ENCODE measurements at places on chromosomes 4 and X.
A peak's percentile ranks its signal among the peaks of the same experiment; 100 is the strongest.

- DNase-seq: no peak
These were observed 72.9 kb upstream of the ENOX2 start for GRCh38 chrX:130975947-130976346.

DNA sequence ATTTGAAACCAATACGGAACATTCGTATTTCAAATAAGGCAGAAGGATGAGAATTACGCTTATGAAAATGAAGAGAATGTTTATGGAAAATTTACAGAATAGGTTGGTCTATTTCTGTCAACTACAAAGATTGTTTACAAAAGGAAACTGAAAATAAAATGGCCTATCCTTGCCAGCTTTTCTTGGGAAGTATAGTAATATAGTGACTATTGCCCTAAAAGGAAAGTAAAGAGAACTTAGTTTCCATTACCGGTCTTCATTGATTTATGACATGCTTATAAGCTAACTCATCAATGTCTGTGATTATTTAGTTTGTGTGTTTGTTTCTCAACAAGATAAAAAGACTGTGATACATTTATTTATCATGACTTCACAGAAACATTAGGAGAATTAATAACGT is 2.9 kb upstream of the SPRY1 start:
- DNase-seq: no peak

GRCh38 chrX:65528293-65528692 is 6.3 kb downstream of the LAS1L start:
- no peak for DNase-seq

DNA sequence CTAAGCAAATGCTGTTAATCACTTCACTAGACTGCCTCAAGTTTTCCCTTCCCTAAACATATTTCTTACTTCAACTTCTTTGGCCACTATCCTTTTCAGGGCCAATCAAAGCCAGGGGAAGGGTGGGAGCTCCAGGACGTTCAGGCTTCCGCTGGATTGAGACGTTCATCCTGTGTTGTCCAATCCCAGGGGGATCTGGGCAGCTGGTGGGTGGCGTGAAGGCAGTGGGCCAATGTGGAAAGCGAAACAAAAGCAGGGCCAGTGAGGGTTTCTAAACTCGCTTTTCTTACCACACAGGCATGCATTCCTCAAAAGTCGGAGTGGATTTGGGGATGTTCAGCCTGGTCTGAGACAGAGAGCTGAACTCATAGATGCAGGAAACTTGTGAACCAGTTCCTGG is 7.6 kb downstream of the CXCL13 start:
- no peak for DNase-seq

DNA sequence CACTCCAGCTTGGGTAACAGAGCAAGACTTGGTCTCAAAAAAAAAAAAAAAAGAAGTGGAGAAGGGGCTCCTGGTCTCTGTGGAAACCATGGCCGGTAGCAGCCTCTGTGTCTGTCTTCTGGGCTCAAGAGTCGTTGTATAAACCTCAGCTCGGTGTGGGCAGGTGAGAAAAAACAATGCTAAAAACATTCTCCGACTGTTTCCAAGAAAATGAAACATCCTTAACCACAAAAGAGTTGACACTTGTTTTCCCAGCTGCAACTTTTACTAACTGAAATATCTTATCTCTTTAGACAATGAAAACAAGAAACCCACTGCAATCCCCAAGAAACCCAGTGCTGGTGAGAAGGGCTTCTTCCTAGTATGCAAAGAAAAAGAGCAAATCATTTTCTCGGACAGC is 26.2 kb downstream of the CD99 start:
- DNase-seq: no peak

- DNase-seq: no peak
These were observed 48.6 kb downstream of the VEGFC start for GRCh38 chr4:176744091-176744490.

DNA sequence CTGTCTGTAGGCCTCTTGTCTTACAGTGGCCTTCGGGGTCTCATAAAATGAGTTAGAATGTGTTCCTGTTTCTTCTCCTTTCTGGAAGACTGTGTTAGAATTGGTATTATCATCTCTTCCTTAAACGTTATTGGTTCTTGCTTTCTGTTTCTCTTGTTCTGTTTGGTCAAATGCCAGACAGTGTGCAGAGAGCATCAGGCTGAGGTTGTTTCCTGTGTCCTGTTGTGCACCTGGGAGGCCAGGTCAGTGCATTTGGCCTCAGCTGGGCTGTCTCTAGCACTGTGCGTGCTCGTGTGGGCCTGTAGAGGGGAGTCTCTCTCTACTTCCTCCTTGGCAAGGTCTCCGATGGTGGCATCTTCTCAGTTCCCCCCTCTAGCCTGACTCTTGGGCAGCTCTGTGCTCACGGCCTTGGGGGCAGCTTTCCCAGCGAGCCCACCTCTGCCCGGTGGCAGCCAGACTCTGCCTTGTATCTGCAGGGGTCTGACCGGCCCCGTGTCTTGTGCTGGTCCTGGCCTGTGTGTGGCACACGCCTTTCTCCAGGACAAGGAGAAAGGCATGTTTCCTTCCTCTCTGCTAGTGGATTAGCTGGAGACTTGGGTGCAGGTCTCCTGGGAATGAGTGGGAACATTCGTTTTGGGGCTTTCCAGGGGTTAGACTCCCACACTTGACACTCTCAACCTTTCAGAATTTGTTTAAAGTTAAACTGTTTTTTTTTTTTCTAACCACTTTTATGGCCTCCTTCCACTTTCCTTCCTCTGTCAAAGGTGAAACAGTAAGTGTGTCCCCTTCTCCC is 62.3 kb downstream of the FAM193A start:
- DNase-seq: no peak

GRCh38 chr4:120843849-120844527 is 78.5 kb downstream of the PRDM5 start:
- no peak for DNase-seq

GRCh38 chr4:126004941-126005340 is 690.2 kb downstream of the FAT4 start:
- no peak for DNase-seq

GRCh38 chr4:2714061-2714770 is 41.9 kb downstream of the TNIP2 start:
- peak; percentile 19 for DNase-seq

DNA sequence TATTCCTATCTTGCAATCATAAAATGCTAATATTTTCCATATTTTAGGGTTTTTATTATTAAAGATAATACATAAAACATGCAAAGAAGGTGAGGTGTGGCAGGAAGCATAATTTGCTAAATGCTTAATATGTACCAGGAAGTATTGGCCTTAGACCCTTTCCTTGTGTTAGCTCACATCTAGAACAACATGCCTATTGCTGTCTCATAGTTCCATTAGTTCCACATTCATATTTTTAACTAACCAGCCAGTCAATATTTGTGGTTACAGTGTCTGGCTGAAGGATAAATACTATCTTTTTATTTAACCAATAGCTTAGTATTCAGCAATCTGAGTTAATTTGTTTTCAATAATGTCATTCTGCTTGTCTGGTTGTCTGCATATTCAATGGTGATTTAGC is 432.6 kb downstream of the INPP4B start:
- DNase-seq: no peak

DNA sequence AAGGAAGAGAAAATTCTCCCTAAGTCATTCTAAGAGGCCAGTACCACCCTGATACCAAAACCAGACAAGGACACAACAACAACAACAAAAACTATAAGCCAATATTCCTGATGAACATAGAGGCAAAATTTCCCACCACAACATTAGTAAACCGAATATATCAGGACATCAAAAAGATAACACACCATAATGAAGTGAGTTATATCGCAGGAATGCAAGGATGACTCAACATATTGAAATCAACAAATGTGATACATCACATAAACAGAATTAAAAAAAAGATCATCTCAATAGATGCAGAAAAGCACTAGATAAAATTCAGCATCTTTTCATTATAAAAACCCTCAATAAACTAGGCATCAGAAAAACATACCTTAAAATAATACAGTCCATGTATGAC is 1844.4 kb upstream of the PCDH10 start:
- DNase-seq: no peak

DNA sequence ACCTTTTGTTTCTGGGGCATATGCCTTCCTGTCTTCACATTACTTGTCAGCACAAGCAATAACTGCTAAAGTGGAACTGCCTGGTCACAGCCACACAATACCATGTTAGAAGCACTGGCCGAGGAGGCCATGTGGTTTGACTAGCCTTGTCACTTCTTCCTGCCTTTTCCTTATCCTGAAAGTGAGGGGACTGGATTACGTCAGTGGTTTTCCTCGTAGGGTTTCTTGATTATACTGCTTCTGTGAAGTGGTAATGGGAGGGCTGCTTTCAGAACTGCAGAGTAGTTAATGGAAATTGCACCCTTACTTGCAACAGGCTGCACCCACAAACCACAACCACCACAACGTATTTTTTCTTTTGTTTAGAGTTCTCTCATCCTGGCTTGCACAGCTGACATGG is 26.6 kb downstream of the ZRSR2 start:
- no peak for DNase-seq

DNA sequence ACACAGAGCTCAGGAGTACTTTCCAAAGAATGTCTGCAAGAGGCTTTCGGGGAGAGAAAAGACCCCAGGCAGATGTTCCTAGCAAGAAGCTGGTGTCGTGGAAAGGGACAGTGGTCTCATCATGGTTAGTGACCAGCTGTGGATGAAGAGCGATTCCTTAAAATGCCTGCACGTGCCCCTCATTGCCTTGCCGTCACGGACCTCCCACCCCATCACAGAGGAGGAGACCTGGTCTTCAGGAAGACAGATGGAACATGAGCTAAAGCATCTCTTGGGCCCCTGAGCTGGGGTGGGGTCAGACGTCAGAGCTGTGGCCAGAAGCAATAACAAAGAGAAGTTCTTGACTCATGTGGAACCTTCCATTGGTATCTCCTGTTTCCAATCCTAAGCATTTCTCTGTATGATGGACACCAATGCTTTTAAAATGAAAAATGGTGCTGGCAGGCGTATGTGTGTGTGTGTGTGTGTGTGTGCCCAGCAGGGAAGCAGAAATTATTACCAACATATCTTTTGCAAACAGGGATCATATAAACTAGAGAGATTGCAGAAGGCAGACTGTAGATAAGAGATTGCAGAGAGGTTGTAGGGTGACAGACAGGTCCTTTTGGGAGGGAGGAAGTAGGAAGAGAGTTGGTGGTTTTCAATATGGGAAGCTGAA is 25.2 kb upstream of the ASMTL start:
- no peak for DNase-seq

GRCh38 chr4:111689731-111690130 is 455.5 kb upstream of the FAM241A start:
- no peak for DNase-seq

- no peak for DNase-seq
These were observed 252.8 kb upstream of the SLC7A11 start for GRCh38 chr4:138494931-138495330.

- DNase-seq: no peak
These were observed 68.8 kb downstream of the ATXN3L start for GRCh38 chrX:13250826-13251580.

- no peak for DNase-seq
These were observed 149.8 kb upstream of the BOD1L1 start for GRCh38 chr4:13777341-13777740.

DNA sequence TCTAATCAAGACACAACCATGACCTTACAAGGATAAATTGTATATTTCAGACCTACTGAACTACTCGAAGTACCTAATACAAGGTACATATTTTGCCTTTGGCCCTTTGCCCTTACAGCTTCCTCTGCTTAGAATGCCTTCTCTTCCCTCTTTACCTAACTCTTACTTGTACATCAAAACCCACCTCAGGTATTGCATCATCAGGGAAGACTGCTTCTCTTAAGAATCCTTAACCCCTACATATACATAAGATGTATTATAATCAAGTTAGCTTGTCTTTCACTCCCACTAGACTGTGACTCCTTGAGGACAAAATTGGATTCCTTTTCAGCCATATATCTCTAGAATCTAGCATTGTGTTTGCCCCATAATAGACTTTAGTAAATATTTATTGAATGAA is 101.7 kb upstream of the STIM2 start:
- DNase-seq: no peak

DNA sequence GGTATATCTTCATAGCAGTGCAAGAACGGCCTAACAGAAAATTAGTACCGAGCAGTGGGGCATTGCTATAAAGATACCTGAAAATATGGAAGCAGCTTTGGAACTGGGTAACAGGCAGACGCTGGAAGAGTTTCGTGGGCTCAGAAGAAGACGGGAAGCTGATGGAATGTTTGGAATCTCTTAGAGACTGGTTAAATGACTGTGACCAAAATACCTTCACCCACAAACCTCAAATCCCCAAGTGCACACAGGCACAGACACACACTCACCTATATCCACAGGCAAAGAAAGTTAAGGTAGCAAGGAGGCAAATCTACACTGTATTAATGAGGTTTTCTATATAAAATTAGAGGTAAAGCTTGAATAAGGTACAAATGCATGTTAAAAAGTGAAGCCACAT is 14.6 kb upstream of the SPRY1 start:
- no peak for DNase-seq

DNA sequence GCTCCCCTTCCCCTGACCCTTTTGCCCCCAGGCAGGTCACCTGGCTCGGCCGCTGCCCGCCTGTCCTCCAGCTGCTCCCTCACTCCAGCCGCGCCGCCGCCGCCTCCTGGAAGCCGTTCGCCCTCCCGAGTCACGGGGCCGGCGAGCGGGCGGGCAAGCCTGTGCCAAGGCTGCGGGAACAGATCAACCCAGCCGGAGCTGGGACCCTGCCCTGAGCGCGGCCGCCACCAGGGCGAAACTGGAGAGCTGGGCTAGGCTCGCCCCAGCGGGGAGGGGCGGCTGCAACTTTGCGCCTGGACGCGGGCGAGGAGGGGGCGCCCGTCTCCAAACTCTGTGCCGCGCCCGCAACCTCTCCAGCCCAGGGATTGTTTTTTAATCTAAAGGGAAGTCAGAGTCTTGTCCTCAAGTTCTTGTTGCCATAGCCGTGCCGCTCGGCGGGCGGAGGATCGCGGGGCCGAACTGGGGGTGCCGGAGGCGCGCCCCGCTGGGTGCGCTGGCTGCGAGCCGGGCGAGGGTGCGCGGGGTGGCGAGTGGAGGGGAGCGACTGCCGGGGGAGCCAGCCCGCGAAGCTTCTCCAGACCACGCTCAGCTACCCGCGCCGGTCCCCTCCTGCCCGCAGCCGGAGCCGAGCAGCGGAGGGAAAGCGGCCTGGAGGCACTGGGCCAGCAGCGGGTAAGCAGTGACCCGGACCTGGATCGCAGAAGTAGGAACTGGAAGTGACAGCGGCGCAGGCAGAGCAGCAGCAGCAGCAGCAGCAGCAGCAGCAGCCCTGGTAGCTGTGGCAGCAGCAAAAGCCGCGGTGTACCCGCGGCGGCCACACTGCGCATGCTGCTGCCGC is 13.4 kb downstream of the ARHGEF6 start:
- DNase-seq: peak; percentile 35

DNA sequence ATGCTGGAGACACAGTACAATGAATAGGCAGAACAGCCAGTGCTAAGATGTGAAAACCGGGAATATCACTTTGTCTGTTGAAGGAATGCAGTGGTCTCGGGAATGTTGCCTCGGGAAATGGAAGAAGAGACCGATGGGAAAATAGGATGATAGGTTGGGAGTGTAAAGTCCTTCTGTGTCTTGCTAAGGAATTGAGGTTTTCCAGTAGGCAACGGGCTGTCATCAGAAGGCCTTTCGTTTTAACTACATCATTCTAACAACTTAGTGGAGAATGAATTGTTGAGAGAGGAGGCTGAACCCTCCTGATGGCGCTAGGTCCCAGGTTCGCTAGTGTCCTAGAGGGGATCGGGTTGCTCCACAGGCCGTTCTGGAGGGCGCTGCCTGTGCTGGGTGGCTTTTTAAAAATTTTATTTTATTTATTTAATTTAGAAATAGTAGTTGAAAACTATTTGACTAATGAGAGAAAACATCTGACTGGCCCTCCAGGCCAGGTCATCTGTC is 730 bp downstream of the VBP1 start:
- DNase-seq: no peak
